ENCODE measurements at places on chromosomes 12 and 14.

DNA sequence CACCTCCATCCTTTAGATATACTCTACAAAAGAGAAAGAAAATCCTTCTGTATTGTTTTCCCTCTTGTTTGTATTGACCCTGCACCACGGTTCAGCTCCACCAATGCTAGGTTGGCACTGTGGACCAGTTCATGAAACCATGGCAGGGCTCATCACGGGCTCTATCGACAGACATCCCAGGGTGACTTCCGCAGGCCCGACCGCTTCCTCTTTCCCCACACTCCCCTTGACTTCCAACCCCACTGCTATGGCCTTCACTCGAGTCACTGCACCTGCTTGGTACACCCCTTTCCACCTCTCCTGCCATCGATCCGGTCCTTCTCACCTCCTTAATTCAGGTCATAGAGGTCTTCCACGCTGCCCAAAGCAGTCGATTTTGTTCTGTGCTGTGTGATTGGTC, 21.2 kb upstream of the AKAP5 start:
- no peak for DNase-seq

GRCh38 chr14:68734231-68734732, 58.6 kb downstream of the ZFP36L1 start:
- no peak for DNase-seq

- no peak for DNase-seq
Measured at GRCh38 chr14:23209651-23210423, 26.4 kb upstream of the SLC7A8 start.

GRCh38 chr14:103188810-103189480, 65.7 kb downstream of the TNFAIP2 start:
- no peak for DNase-seq

DNA sequence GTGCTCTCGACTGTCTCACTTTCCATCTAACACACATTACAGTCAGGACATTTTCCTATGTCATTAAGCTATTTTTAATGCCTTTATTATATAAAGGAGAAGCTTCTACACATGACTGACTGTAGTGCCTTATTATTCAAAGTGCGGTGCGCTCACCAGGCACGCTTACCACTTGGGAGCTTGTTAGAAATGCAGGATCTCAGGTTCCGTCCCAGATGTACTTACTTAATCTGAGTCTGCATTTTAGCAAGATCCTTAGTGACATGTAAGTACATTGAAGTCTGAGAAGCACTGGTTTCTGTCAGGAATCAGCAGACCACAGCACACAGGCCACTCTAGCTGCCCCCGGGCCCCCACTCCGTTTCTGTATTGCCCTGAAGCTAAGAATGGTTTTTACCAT, 44.7 kb upstream of the MDM1 start:
- no peak for DNase-seq

DNA sequence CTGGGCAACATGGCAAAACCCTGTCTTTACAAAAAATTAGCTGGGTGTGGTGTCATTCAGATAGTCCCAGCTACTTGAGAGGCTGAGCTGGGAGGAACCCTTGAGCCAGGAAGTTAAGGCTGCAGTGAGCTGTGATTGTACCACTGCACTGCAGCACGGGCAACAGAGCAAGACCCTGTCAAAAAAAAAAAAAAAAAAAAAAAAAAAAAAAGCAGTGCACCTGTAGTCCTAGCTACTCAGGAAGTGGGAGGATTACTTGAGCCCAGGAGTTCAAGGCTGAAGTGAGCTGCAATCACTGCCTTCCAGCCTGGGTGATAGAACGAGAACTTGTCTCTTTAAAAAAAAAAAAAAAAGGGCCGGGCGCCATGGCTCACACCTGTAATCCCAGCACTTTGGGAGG, 5.6 kb downstream of the REM2 start:
- DNase-seq: no peak

DNA sequence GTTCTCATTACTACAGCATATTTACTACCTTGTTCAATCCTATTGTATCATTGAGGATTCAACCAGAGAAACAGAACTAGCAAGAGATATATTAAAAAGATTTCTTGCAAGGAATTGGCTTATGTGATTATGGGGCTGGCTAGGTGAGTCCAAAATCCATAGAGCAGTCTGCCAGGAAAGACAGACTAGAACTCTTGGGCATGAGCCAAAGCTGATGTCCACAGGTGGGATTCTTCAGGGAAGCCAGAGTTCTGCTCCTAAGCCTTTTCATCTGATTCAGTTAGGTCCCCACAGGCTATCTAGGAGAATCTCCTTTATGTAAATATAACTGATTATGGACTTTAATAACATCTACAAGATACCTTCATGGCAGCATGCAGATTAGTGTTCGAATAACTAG, 26.0 kb downstream of the PELI2 start:
- DNase-seq: no peak

- DNase-seq: no peak
Measured at GRCh38 chr12:7190268-7191055, 976 bp downstream of the PEX5 start.

DNA sequence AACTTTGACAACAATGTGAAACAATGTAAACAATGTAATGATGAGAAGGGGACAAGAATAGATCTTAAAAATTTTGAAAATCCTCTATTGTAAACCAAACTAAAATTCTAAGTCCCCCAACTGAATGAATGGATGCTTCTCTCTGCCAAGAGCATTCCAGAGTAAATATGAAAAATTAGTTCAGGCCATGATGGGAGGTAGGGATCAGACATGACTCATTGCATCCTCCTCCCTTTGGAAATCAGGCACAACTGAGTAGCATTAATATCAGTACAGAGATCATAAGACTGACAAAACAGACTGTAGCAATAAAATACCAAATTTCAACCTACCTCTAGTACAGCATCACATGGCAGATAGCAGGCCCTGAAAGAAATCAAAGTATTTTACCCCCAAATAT, 559.9 kb downstream of the C12orf50 start:
- DNase-seq: no peak

DNA sequence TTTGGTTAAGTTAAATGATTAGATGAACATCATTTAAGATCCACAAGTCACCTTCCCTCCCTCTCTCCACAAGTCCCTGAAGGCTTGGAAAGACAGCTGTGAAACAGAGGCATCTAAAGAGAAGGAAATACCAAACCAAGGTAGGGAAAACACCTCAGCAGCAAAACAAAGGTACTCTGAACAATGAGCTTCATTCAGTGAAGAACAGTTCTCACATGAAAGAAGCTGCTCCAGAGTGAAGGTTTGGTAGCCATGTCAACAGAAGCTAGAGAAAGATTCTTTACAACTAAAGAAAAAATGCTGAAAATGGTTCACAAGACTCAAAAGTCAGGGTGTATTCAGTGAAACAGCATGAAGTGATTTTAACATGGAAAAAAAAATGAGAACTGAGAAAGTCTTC, 69.4 kb downstream of the FGD6 start:
- no peak for DNase-seq

GRCh38 chr14:68951800-68952530, 27.1 kb downstream of the ACTN1 start:
- no peak for DNase-seq

GRCh38 chr12:101697197-101697929, at the start of gene CHPT1:
Gene CHPT1, plus strand, starts transcription at chr12:101697640. Its CDS starts 222 bp downstream, at chr12:101697862.
- peak; percentile 76 for DNase-seq

DNA sequence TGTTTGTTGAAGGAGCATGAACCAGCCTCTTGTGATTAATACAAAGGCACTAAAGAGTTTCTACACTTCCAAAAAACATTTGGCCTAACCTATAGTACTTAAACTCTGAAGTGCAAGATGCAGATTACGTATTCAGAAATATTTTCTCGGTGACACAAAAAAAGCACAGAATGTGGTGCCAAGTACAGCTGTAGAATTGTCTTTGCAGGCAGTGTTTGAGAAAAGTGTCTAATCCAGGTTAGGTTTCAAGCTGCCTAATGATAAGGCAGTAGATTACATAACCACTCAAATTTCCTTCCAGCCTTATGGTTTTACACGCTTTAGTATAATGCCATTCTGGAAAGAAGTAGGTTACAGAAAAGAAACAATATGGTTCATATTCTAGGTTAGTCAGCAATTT, 205.2 kb downstream of the KLHL28 start:
- no peak for DNase-seq

DNA sequence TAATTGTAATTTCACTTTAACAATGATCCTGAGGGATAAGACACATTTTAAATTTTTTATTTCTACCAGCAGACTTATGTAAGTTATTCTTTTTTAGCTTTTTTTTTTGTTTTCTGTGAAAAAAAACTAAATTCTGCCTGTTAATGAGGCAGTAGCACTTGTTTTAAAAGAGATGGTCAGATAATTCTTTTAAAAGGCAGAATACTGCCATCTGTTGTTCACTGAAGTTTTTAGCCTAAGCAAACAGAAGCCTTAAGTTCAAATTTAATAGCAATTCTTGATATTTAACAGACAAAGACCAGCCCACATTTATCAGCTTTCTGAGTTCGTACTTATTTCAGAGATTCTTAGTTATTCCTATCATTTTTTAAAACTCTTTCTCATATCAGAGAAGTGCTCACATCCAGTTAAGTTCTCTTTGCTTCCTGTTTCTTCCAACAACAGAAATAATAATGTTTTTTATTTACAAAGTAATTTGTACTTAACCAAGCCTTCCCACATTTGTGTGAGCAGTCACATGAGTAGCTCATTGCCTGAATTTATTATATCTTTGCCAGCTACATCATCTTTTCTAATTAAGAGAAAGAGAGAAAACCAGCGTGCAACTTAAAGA, 93.4 kb upstream of the SLCO1C1 start:
- no peak for DNase-seq

GRCh38 chr12:33770652-33771051, 251.6 kb upstream of the ALG10 start:
- no peak for DNase-seq

DNA sequence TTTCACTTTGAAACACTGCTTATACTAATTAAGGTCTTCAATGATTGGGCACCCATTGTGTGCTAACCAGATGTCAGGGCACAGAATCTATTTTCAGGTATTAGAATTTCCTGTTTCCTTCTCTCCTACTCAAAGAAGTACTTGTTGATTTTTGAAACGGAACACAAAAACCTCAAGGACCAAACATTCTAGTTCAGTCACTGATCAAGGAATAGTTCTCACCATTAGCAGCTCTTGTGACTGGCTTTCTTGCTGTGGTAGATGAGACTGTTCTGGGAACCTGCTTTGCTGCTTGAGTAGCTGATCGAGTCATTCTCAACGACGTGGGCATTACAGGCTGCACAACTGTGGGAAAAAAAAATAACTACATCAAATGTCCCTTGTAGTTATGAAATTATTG, 11.0 kb downstream of the DLGAP5 start:
- no peak for DNase-seq

GRCh38 chr14:78486081-78486480, 315.9 kb downstream of the NRXN3 start:
- DNase-seq: no peak

Data from nucleus accumbens (tissue), 56 donors.